ENCODE measurements at places on chromosomes 5 and 9. TPM values are rescaled to one million over a fixed set of nuclear protein-coding genes. Genes with fewer than 3 reads are reported as not detected.

SLC44A1 gene
- total RNA-seq = 85.1 TPM

GRCh38 chr5:119478781-119479180 is 26.5 kb downstream of the HSD17B4 start:
- DNase-seq = no peak

DNA sequence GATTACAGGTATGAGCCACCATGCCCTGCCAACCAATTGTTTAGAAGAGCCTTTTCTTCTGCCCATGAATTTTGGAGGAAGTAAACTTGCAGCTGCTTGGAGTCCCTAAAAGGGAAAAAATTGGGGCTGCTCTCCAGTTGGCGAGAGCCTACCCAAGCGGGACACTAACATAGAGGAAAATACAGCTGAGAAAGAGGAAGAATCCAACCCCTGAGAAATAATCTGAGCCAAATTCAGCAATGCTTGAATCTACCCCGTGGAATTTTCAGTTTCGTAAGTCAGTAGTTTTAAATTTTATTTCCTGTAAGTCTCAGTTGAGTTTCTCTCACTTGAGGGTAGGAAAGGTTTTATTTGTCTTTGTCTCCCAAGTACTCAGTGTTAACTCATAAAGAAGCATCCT is 30.4 kb upstream of the UBTD2 start:
- DNase-seq = no peak

DNA sequence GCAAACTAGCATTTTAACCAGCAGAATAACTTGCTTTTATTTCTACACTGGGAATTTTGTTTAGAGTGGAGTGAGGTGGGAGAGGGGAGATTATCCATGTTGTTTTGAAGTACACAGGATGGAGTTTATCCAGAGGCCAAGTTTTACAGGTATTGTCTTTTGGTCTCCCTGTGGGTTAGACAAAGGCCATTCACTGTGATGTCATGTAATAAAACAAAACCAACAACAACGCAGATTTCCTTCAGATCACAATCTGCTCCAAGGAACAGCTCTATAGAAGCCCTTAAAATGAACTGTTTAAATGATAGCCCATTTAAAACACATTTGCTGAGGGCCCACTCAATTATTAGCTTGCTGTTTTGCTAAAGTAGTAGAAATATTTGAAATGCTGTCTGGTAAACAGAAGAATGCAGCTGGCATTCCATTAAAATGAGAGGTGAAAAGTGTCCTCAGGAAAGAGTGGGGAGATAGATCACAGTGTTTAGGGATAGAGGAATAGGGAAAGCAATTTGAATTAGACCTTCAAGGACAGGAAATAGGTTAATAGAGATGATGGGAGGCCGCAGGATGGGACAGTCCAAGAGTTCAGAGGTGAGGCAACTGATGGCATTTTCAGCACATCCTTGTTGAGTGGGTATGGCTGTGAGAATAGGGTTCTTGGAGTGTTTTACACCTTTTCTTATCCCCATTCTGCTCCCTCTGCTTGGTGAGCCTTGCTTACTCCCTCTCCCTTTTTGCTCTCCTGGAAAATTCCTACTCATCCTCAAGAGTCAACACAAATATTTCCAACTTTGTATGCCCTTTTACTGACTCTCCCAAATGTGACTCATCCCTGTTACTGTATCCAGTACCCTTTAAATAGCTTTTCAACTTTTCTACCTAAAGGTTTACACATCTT is 140.1 kb upstream of the NR3C1 start:
- DNase-seq = no peak

FAM163B gene
- total RNA-seq = 3.8 TPM

DNA sequence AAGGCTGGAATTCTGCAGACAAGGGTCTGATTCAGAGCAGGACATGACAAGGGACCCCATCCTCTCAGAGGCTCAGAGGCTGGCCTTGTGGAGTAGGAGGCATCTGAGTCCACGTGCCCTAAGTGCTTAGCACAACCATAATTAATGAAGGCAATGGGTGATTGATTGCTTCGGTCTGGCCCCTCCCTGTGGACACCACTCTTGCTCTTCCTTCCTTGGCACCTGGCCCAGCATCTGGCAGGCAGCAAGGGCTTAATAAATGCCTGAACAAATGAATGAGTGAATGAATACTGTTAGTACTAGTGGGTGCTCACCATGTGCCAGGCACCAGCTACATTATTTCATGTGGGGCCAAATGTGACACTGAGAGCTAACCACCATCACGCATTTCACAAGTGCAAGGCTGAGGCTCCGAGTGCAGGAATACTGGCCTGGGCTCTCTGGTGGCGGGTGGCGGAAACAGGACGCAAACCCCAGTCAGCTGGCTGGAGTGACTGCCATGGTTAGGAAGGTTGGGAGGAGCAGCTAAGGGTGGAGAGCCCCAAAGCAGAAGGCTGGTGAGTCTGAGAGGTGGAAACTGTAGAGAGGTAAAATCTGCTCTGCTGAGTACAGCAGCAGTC is 53.6 kb downstream of the ASS1 start:
- no peak for DNase-seq

- no peak for DNase-seq
Observed at GRCh38 chr9:131891598-131891997, 151.7 kb upstream of the RAPGEF1 start.

- DNase-seq = no peak
Observed at GRCh38 chr5:1801967-1802295, 724 bp downstream of the NDUFS6 start.

- no peak for DNase-seq
Observed at GRCh38 chr5:173378727-173379126, 50.5 kb upstream of the STC2 start.

DNA sequence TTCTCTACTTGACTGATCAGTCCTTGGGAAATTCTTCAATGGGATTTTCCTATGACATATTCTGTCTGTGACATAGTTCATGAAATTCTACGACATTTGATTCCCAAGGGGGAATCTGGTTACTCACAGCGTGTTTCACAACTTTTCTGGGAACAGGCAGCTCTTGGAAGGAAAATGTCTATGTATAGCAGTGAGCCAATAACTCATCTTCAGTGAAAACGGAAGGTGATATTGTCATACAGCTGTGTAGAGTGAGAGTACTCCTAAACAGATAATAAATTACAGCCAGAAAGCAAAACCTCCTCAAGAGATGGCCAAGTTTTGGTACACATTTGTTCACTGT is 91.4 kb downstream of the C9orf152 start:
- DNase-seq = no peak

DNA sequence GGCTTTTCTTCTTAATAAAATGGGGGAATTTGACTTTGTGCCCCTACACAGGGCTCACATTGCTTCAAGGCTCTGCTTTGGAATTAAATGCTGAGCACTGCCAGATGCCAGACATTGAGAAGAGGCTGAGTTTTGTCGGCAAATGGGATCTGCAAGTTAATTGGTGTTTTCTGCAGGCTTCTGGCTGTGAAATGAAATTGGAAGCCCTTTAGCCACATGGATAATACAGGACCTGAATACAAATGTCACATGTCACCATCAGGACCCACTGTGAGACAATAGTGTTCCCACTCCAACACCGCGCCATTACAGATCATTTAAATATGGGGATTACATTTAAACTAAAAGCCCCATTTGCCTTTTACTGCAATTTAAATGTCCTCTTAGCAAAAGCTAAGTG is 164.4 kb downstream of the ZSWIM6 start:
- DNase-seq = no peak

DNA sequence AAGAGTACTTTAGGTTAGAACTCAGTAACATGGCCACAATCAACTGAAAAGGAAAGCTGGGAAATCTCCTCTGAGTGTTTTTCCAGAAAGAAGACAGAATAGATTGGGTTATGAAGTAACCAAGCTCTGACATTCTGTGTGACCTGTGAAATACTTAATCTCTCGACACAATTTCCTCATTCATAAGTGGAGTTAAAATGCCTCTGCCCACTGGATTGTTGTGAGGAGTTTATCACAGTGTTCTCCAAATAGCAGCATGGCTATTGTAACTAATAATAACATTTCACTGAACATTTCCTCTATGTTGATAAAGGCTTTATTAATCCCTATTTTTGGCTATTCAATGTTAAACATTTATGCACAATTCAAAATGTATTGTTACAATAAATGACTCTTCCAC is 311.0 kb downstream of the GABRB2 start:
- DNase-seq = no peak

MAN2A1 gene
- total RNA-seq = 88.7 TPM

NOP16 gene
- 18.4 TPM for total RNA-seq

GRCh38 chr5:55701462-55702103 is 10.5 kb downstream of the SLC38A9 start:
- no peak for DNase-seq

DNA sequence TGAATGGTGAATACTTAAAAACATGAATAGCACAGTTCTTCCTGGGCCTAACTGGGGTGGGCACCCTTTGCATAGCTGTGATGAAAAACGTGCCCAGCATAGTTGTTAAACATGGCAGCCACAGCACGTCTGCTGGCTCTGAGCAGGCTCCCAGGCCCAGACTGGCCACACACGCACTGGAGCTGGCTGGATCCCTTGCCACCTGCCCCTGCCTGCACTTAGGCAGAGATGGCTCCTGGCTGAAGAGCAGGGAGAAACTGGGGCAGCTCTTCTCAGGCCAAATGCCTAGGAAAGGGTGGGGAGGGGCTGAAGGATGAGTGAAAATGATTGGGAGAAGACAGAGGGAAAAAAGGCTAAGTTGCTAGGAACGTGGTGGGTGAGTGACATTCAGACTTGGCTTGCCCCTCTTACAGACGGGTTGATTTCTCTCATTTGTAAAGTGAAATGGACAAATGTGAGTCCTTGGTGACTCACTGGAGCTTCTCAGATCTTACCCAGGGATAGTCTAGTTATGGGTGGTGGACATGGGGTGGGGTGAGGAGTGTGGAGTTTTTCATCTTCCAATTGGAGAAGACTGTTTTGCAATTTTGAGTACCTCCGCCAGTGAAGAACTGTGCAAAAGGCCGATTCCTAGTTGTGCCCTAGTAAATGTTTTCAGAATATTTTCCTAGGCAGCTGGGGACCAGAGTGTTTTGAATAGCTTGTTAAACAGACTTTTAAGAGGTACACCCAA is 42.4 kb downstream of the TRIO start:
- DNase-seq = no peak

DNA sequence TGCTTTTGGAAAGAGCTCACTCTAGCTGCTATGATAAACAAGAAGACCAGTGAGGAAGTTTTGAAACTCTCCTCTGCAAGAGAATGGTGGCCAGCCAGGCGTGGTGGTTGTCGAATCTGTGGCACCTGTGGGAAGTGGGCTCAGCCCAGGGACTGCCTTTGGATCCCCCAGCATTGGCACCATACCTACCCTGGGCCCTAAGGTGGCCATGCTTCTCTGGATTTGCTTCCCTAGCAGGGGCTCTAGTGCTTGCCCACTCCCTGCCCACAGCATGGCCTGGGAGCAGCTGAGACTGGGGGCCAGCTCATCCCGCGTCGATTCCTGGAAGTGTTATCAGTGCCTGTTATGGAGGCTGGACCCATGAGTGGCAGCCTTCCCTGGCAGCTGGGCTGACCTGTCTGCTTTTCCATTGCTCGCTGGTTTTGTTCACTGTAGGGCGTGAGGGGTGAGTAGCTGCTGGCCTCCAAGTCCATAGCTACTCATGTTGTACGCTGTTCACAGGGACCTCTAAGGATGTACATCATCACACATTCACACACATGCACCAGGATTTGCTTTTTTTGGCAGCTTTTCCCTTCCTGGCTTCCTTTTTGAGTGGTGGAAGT is 2.3 kb downstream of the SLC22A4 start:
- no peak for DNase-seq

CDH18 gene
- not detected for total RNA-seq

DNAJC18 gene
- 5.1 TPM for total RNA-seq

DNA sequence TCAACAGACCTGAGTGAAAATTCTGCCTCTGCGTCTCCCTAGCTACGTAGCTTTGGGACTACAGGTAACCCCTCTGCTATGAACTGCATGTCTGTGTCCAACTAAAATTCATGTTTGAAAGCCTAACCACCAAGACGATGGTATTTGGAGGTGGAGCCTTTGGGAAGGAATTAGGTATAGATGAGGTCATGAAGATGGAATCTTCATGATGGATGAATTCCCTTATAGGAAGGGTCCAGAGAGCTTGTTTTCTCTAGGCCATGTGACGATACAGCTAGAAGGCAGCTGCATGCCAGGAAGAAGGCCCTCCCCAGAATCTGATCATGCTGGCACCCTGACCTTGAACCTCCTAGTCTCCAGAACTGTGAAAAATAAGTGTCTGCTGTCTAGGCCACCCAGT is 296.4 kb downstream of the SLIT3 start:
- no peak for DNase-seq

- no peak for DNase-seq
Observed at GRCh38 chr9:133200631-133201030, 8.4 kb downstream of the OBP2B start.

FOXD4 gene
- total RNA-seq = 0.20 TPM

HRH2 gene
- total RNA-seq = 3.0 TPM

GRCh38 chr9:124658165-124659017 is 112.7 kb downstream of the NR6A1 start:
- peak; percentile 72 for DNase-seq

GRCh38 chr5:42912184-42912798 is 100.6 kb upstream of the SELENOP start:
- DNase-seq = no peak

FREM1 gene
- total RNA-seq = 1.4 TPM

- no peak for DNase-seq
Observed at GRCh38 chr5:94347130-94347529, 271.3 kb downstream of the KIAA0825 start.

STARD4 gene
- 36.0 TPM for total RNA-seq

PCDHB9 gene
- total RNA-seq = 2.4 TPM

DNA sequence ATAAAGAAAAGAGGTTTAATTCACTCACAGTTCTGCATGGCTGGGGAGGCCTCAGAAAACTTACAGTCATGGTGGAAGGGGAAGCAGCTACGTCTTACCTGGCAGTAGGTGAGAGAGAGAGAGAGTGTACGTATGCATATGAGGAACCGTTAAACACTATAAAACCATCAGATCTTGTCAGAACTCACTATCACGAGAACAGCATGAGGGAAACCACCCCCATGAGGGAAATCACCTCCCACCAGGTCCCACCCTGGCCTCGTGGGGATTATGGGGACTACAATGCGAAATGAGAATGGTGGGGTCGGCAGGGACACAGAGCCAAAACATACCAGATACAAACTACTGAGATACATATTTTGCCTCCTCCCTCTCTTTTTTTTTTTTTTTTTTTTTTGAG is 10.8 kb upstream of the FER start:
- no peak for DNase-seq

NFIB gene
- 85.5 TPM for total RNA-seq

GRCh38 chr9:98020476-98021145 is 35.9 kb upstream of the NANS start:
- DNase-seq = no peak

DNA sequence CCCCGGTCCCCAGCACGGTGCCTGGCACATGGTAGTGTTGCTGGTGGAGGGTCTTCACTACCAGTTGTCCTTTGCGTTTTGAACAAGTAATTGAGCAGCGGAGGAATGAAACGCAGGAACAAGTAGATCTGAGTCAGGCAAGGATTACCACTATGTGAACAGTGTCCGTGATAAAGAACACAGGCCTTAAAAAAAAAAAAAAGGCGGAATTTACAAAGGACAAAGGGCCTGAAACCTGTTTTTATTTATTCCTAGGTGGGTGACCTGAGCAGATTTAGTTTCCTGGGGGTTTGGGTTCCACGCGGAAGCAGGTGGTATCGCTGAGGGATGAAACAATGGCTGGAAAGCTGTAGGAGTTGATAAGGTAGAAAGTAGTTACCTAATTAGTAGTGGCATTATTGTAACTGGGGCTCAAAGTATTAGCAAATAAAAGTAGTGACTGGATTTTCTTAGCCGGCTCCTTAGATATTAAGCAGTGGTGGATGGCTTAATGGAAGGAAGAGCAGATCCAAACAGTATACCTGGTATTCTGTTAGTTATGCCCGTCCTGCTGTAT is 1.1 kb downstream of the RUSC2 start:
- no peak for DNase-seq

PDLIM4 gene
- total RNA-seq = 59.0 TPM

GRCh38 chr9:34578241-34579103 is 11.1 kb downstream of the CNTFR start:
- no peak for DNase-seq

Data from mucosa of descending colon (tissue), 3 donors.